ENCODE measurements at places on chromosomes 7 and 10.

DNA sequence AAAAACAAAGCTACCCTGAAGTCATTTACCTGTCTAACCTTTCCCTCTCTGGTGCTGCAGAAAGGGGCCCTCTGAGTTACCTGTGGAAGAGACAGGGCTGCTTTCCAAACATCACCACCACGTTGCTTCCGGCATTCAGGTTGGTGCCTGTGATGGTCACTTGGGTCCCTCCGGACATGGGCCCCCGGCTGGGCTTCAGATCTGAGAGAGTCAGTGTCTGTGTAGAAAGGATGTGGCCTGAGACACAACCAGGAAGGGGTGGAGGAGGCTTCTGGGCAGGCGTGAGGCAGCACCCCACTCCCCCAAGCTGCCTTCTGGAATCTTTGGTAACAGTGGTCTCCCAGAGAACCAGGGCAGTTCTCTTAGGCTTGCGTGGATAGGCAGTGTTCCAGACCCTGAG is 388.9 kb downstream of the PLXNA4 start:
- no peak for DNase-seq

DNA sequence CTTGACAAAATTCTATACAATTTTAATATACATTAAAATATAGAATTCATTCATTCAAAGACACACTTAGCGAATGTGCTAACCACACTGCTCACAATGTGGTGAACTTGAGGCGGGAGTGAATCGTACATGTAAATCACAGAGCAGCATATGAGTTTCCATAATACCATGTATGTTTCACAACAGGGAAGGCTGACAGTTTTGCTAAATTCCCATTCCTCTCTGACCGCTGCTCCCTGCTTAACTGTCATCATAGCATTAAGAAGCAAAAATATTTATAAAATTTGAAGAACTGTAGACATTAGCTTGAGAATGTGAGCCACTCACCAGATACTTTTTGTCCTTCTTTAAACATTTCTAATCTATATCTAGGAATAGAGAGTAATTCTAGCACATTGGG is 763.3 kb downstream of the MAGI2 start:
- no peak for DNase-seq

DNA sequence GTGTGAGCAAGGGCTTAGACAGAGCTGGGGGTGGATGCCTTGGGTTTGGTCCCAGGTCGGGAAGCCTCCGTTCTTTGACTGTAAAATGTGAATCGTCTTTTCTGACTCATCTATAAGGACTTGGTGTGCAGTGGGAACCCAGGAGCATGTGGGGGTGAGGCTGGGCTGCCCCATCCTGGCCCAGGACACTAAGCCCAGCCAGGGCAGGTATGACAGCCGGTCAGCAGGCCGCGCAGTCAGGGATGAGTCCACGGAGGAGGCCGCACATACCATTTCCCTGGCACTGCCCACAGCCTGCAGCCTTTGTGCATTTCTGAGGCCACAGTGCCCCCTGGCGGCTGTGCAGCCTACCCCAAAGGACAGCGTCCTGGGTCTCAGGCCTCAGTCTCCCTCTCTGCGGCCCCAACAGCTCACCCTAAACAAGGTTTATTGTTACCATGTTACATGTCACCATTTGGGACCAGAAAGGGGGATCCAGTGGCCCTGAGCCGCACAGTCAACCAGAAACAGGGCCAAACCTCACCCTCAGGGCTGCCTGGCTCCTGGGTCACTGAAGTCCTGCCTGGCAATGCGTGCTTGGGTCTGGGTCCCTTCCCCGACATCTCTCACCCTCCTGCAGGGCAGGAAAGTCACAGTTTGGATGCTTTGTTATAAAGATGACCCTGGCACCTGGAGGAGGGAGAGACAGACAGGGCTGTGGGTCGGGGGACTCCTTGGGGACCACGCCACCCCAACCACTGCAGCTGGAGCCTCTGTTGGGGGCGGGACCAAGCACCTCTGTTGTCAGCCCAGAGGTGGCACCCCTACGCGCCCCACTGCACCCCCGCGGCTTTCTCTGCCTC is 14.4 kb upstream of the SH2B2 start:
- DNase-seq, result peak; percentile 87

DNA sequence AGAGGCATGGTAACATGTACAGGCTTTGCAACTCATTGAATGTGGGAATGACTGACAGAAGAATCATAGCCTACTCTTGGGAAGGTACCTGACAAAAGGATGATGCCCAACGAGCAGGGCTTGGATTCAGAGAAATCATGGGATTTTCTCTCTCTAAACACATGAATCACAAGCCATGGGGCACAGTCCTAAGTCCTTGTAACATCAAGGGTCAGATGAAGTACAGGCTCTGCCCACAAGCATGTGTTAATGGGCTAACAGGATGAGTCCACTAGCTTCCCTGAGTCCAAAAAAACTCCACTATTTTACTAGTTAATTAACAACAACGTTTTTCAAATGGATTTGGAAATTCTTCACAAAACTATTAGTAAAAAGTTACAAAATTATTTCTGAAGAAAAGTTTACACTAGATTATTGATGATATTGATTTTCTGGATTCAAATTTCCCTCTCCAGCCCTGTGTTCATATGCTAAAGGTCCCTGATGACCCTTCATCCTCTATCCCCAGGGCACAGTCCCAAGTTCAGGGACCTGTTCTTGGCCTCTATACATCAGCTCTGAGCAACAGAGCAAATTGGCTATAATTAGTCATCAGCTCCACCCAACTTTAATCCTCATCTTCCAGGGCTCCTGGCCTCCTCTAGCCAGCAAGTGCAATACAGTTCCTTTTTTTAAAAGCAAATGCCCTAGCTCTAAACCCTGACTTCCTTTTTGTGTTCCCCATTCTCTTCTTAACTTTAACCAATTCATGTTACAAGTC is 99.8 kb downstream of the GSAP start:
- no peak for DNase-seq

GRCh38 chr10:3960496-3960895 is 175.5 kb upstream of the KLF6 start:
- no peak for DNase-seq

DNA sequence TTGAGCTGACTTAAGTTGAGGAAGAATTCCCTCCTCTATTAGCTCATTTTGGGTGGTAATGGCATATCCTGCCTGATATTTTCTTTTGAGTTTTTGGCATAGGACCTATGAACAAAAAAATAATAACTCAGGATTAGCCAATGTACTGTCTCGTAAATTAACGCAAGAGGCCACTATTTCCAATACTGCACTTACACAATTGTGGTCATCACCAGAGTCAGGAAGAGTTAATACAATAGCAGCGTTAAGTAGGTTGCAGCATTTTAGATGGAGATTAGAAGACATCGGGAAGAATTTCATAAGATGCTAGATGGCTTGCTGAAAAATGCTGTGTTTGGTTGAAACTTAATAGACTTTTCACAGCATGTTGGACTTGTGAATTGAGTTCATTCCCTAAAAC is 36.4 kb downstream of the ANTXRL start:
- DNase-seq, result no peak

DNA sequence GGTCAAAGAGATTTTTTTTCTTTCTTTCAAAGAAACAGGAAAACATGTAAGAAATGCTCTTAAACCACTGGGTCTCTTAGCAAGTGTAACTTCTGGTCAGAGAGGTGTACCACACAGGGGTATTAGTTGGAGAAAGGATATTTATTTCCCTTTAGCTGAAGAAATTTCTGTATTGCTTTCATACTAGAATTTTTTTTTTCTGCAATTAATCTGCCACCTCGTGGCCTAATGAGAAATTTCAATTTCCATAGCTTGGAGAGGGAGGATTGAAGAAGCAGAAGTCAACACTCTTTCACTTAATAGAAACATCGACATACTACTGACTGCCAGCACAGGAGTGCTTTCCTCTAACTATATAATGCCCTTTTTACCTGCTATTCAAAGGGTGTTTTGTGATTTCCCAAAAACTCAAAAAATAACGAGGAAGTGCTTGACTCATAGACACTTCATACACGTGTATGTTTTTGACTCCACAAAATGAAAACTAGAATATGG is 177.6 kb upstream of the NAMPT start:
- DNase-seq, result peak; percentile 75

DNA sequence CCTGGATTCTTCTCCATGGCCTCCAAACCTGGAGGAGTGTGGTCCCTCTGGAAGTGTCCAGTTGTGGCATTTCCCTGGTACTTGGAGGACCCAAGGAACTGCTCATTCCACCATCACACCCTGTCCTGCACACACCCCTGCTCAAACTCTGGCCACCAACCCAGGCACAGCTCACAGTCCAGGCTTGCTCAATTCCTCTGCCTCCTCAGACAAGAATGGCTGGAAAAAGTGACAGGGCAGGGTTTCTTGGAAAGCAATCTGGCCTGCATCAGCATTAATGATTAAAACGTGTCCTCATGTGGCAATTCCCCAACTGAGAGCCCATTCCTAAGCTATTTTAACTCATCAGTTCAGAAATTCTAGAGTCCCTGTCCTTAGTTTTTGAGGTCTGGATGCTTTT is 17.2 kb upstream of the TPST1 start:
- DNase-seq, result no peak

DNA sequence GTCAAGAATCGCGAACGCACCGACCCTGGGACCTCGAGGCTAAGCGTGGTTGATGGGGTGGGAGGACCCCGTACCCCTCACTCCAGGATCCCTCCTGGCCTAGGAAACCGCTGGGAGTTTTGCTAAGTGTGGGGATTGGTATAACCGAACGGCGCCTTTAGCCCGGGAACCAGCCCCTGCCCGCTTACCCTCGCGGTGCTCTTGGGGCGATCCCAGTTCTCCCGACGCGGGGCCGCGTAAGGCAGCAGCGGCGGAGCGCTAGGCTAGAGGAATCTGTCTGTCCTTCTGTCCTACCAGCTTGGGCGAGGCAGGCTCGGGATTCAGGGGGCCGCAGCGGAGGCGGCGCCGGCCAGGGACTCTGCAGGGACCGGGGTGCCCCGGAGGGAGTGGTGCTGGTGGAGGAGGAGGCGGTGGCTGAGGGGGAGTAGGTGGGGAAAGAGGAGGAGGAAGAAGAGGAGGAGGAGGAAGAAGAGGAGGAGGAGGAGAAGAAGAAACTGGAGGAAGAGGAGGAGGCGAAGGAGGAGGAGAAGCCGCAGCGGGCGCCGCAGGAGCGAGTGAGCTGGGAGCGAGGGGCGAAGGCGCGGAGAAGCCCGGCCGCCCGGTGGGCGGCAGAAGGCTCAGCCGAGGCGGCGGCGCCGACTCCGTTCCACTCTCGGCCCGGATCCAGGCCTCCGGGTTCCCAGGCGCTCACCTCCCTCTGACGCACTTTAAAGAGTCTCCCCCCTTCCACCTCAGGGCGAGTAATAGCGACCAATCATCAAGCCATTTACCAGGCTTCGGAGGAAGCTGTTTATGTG is 439 bp upstream of the EMX2 start:
- DNase-seq, result peak; percentile 46

DNA sequence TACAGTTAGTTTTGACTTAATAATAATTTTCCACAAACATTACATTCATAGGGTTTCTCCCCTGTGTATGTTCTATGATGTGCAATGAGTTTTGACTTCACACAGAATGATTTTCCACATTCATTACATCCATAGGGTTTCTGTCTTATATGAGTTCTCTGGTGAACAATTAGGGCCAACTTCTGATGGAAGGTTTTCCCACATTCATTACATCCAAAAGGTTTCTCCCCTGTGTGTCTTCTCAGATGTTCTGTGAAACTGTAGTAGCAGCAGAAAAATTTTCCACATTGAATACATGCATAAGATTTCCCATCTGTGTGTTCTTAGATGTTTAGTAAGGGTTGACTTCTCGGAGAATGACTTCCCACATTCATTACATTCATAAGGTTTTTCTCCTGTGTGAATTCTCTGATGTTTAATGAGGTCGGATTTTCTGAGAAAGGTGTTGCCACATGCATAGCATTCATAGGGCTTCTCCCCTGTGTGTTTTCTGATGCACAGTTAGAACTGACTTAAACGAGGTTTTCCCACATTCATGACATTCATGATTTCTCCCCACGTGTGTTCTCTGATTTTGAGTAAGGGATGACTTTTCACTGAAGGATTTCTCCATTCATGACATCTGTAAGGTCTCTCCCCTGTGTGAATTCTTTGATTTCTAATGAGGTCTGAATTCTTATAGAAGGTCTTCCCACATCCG is 118.5 kb downstream of the ZNF33B start:
- no peak for DNase-seq

GRCh38 chr7:33916357-33917081 is 11.2 kb downstream of the BMPER start:
- no peak for DNase-seq

DNA sequence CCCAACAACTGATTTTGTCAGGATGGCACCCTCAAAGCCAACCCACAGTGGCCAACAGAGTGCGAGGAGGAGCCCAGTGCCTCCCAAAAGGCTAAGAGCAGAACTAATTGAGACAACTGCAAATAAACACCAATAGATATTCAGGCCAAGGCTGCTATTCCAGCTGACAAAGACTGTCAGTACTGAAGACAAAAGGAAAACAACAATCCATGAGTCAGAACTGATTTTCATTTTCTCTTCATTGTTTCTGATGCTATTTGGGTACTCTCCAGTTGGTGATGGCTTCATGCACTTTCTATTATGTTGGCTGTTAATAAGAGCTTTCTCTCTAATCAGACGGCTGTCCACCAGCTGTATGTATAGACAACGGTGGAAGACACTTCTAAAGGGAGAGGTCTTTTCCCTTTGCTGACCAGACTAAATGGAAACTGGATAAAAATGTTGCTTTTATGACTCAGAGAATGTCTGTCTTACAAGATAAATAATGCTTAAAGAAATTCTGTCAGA is 515.9 kb downstream of the PARD3 start:
- no peak for DNase-seq

DNA sequence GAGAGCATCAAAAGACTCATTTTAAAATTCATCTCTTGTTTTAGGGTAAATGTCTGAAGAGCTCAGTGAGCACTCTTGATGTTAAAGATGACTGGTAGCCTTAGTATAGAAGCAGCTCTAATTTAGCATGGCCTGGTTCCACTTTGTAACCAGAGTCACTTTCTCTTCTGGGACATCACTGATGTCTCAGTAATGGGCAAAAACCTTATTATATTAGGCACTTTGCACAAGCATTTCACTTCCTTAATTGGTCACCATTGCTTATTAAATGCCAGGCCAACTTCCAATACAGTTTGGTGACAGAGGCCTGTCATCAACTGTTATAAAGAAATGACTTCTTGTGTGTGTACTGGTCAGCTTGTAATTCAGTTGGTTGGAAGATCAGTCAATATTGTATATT is 53.0 kb downstream of the STEAP1B start:
- no peak for DNase-seq
